Activated CD4-positive, alpha-beta T cell treated with anti-CD3 and anti-CD28 coated beads, Interleukin-2, amount 50 U/mL, for 16 hours (primary cell): ENCODE measurements at places on chromosomes 13 and 19.

GRCh38 chr19:338421-338820 is 6.2 kb downstream of the MIER2 start:
- DNase-seq, result no peak

- no peak for DNase-seq
These were observed 167.7 kb downstream of the SPRY2 start for GRCh38 chr13:80173224-80173623.

GRCh38 chr19:3707868-3708206 is 347 bp upstream of the TJP3 start:
- no peak for DNase-seq

- no peak for DNase-seq
These were observed 28.6 kb upstream of the CYP2B6 start for GRCh38 chr19:40962460-40962961.

- DNase-seq, result no peak
These were observed 299.3 kb downstream of the UQCRFS1 start for GRCh38 chr19:28913626-28914025.

DNA sequence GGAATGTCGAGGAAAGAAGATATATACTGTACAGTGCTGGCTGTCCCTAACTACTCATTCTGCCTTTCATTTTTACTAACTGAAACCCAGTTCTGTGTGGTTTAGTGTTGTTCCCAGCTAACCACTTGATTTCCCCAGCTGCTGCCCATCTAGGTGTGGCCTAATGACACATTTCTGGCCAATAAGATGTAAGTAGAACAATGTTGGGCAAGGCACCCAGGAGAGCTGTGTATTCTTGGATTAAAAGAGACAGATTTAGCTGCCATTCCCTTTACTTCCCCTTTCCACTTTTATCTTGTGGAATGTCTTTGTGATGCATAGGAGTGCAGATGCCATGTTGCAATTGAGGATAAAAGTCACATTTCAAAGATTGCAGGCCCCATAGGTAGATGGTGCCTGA is 28.3 kb upstream of the PCDH9 start:
- no peak for DNase-seq

DNA sequence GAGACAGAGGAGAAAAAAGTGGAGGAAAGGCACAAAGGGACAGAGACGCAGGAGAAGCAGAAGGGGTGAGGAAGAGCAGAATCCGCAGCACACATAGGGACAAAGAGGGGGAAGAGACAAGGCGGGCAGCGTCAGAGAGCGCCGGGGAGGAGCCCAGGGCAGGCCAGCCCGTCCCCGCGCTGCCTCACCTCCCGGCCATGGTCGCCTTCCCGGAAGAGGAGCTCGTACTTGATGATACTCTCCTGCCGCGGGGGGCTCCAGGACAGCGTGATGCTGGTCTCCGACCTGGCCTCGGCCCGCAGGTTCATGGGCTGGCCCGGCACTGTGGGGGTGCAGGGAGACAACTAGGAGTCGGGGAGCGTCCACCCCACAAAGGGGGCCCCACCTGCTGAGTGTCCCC is 100.6 kb downstream of the PTPRS start:
- DNase-seq, result no peak

DNA sequence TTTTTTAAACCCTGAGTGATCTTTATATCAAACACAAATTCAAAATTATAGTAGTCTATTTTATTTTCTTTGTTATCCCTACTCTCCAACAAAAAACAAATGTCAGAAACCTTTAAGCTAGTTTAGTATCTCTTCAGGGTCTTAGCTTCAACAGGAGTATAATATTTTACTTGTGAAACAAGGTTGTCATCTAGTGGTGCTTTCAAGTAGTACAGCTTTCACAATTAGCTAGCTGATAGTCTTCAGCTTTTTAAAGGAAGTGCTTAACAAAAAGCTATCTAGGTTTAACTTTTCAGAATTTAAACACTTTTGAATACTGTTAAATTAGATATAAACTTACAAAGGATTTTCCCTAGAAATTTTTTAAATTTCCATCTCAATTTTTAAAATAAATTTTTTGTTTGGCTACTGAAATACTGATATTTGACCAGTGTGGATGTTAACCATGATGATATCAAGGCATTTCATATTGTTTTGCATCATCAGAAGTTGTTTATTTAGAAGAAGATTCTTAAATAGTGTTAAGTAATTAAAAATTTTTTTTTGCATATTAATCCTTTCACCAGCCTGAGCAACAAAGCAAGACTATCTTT is 34.2 kb downstream of the TDRD3 start:
- DNase-seq, result peak; percentile 58

- no peak for DNase-seq
These were observed 31.6 kb downstream of the SHISA2 start for GRCh38 chr13:26019881-26020870.

DNA sequence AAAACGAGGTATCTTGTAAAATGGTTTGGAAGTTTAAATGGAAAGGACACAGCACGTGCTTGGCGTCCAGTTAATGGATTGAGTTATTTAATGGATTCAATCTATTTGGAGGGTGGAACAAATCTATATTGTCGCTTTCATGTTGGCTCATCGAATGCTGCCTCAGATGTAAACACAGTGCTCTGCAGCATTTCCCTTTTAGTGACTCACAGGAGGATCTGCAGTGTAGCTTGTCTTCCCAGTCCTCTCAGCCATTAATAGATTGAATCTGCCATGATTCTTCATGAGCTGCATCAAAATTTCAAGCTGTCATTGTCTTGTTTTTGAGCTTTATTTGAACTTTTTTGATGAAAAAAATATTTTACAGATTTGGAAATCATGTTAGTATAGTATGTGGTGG is 44.7 kb downstream of the DHRS12 start:
- DNase-seq, result no peak

- DNase-seq, result no peak
These were observed 1500.4 kb upstream of the MIR17HG start for GRCh38 chr13:89846926-89847585.

- no peak for DNase-seq
These were observed 47.3 kb downstream of the COL4A1 start for GRCh38 chr13:110259651-110260050.

DNA sequence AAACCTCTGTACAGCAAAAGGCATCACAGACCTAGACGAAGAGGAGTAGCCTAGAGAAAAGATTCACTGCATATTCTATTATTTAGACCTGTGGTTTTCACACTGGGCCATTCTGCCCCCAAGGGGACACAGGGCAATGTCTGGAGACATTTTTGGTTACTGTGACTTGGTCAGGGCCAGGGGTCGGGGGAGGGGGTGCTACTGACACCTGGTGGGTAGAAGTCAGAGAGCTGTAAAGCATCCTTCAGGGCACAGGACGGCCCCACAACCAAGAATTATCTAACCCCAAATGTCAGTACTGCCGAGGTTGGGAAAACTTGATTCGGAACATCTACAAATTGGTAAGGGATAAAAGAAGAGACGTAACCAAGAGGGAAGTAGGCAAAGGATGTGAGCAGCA is 11.3 kb downstream of the ELAVL1 start:
- no peak for DNase-seq

- DNase-seq, result no peak
These were observed 15.8 kb upstream of the UBE2S start for GRCh38 chr19:55423225-55424005.

DNA sequence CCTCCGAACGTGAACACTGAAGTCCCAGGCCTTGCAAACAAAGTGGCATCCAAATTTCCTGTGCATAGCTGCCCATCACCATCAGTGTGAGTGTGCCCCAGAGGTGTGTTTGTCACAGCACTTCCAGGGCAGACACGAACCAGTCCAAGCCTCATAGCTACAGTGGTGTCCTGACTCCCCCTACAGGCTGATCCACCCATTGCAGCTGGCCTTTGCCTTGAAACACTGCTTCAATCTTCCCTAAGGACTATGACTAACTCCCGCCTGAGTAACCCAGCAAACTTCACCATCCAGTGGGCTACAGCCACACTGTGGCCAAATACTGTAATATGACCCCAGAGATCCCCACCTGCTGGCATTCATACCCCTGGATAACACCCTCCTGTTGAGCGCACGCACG is 3.9 kb downstream of the ZNF266 start:
- no peak for DNase-seq

- DNase-seq, result peak; percentile 92
These were observed 1.7 kb upstream of the ELAVL3 start for GRCh38 chr19:11482384-11483050.

DNA sequence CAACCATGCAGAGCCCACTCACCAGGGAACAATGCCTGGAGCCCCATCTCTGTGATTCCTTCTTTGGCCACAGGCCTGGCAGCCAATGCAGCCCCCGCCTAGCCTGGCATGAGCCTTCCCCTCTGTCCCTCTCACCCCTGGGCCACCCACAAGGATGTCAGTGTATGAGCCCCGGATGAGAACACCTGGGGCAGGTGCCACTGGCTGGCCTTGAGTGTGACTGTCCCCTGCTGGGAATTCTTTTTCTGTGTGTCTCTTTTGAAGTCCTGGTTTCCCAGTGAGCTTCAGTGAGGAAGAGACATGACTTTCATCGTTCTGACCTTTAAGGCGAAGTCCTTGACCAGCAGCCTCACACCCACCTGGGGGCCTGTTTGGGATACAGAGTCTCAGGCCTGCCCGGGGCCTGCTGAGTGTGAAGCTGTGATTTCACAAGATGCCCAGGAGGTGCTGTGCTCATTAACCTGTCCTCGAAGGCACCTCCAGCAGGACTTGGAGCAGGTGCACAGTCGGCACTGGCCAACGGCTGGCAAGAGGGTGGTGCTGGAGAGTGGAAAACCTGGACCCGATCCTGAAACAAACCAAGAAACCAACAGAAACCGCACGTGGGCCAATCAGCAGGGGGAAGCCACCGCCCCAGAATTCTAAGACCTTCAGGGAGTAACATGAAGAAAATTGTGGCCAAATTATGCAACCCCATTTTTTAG is 27.4 kb upstream of the SPACA7 start:
- no peak for DNase-seq

GRCh38 chr13:28411831-28412353 is 83.0 kb downstream of the FLT1 start:
- DNase-seq, result no peak

DNA sequence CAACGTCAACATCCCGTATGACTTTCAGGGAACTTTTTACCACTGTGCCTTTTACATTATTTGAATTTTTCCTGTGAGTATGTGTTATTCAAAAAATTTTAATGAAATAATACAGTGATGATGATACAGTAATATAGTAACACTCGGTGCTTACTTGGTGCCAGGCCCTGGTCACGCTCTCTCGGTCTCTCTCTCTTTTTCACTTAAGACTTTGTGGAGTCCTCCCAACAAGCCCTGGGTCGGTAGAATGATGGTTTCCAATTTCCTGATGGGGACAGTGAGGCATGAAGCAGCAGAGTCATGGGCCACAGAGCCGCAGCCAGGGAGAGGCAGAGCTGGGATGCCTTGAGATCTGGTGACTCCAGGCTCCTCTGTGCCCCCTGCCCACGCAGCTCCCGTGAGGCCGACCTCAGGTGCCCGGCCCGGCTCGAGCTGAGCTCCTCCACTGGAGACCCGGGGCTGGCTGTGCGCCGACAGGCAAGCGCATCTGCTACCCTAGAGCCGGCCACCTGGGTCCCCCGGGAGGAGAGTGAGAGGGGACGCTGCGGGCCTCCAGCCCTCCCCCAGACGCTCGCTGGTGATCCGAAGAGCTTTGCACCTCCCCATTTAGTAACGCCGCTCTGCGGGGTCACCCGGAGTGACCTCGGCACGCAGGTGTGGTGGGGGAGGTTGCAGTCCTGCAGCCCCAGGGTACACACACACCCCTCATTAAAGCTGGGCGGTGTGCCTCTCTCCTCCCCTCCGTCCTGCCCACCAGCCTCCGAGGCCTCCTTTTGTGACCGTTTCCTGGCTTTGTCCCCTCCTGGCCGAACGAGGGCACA is 4.4 kb upstream of the SBK3 start:
- DNase-seq, result no peak

DNA sequence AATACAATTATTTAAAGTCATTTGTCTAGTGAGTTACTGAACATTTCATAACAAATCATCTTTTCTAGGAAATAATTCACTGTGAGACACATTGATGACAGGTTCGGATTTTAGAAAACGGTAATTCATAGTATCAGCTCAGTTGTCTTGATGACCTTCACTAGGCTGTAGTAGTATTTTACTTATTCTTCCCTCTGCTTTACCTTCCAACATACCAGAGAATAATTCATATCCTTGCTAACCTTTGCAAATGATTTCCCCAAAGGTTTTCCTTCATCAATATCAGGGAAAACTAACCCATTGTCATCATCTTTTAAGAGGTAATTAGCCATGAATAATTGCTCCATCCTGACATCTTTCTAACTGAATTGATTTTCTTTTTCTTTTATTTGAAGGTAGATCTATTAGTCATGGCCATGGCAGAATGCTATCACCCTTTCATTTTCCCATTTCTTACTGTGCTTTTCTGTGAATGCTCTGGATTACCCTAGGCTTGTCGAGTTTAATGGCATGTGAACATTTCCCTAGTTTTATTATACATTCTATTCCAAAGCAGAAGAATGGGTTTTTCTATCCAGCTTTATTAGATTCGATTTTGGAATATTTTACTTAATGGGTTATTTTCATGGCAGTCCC is 299.2 kb downstream of the OLFM4 start:
- DNase-seq, result no peak

GRCh38 chr13:43614063-43614462 is 172.7 kb downstream of the ENOX1 start:
- DNase-seq, result no peak

DNA sequence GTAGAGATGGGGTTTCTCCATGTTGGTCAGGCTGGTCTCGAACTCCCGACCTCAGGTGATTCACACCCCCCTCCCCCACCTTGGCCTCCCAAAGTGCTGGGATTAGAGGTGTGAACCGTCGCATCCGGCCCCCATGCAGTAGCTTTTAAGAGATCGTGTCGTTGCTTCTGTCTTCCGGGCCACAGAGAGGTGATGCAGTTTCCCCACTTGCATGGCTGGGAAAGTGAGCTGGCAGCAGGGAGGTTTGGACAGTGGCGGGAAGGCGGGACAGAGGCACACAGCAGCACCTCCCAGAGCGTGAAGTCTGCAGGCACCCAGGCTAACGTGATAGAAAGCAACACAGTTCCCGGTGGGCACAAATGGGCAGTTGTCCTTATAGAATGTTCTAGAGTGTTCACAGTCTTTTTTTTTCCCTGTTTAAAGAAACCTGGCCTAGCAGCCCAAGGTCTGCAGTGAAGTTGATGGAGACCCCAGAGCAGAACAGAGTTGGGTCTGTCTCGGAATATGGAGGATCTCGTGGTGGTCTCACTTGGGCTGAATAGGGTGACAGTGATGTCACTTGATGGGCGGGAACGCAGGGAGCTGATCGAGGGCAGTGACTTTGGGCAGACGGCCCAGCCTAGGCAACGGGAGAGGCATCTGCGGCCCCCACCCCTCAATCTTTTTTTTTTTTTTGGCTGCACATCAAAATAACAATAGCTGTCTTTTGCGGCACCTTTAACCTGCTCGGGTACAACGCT is 4.9 kb downstream of the UHRF1 start:
- peak; percentile 36 for DNase-seq

GRCh38 chr13:113275387-113275786 is 21.7 kb upstream of the LAMP1 start:
- DNase-seq, result peak; percentile 8
